Mesendoderm (in vitro differentiated cells): ENCODE measurements at places on chromosomes 13 and 19.
A peak's percentile ranks its signal among the peaks of the same experiment; 100 is the strongest.

GRCh38 chr13:112837371-112838037, 131.5 kb upstream of the MCF2L start:
- DNase-seq: no peak

DNA sequence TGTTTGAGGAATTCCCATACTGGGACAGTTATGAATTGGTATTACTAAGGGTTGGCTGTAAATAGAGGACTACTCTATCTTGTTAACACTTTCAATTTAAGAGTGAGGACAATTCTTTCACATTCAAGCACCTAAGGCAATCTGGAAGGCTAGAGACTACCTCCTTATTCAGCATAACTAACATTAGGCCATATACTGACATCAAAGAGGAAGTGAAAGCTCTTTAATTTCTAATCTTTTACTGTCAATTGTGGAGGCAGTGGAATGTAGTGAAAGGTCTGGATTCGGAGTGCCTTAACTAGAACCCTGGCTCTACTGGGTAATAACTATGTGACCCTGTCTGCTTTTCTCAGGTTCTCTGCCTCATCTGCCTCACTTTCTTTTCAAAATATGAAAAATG, 134.0 kb downstream of the UFM1 start:
- DNase-seq: no peak

DNA sequence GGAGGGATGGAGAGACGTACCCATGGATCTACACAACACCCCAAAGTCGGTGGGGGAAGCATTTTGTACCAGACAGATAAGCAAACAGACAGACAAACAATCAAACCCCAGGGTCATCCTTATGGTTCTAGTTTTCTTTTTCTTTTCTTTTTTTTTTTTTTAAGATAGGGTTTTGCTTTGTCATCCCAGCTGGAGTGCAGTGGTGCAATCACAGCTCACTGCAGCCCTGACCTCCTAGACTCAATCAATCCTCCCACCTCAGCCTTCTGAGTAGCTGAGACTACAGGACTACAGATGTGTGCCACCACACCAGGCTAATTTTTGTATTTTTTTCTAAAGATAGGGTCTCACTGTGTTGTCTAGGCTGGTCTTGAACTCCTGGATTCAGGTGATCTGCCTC, 17.9 kb upstream of the FBL start:
- DNase-seq: no peak

- DNase-seq: no peak
Observed at GRCh38 chr13:31485183-31485582, 254.1 kb upstream of the RXFP2 start.

DNA sequence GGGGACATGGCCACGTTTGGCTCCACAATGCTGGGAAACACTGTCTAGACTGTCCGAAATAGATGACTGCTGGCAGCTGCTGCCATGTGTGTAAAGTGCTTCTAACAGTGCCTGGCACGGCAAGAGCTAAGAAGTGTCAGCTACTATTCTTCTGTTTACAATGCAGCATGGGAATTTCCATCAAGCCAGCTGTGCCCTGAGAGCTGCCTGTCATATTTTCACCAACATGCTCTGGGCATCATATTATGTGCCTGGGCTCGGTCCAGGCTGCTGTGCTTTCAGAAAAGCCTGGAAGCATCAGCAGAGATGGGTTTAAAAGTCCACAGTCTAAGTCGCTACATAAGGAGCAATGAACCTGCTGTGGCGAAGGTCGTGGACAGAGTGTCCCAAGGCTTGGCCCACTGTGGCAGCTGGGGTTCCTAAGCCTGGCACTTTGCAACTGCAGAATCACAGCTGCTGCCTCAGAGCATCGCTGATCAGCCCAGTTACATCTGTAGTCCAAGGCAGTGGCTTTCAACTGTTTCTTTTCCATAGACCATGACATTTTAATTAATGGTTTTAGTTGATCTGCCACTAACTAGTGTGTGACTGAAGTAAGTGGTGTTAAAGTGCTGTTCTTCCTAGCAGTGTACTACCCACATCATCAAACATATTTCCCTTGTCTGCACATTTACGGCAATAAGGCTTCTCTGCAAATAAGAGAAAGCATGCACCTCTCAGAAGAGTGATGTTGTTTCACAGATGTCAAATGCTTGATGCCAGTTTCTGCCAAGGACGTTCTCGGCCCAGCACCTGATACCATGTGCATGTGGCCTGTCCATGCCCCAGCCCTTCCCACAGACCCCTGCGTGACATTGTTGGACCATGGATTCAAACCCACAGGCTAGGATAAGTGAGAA, 95.7 kb upstream of the C1QTNF9B start:
- no peak for DNase-seq

- DNase-seq: no peak
Observed at GRCh38 chr19:45098521-45099466, 5.8 kb downstream of the PPP1R37 start.

DNA sequence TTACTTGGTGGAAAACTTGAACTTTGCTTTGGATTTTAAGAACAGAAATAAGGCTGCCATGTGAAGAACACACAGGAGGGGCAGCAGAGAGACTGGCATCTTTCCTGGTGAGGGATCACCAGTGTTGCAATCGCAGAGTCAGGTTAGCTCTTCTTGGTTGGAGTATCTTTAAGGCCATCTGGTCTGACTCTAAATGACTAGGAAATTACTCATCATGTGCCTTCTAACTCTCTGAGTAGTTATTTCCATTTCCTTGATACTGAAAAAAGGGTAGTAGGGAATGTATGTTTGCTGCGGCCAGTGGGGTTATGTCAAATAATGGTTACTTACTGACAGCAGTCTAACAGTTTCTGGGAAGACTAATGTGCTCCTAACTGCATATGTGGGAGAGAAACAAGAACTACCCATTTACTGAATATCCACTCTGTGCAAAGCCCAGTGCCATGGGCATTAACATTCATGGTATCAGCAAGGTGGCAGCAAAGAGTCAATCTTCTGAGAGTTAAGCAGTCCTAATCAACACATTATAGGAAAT, 122.1 kb downstream of the COG6 start:
- DNase-seq: peak; percentile 73

GRCh38 chr13:41465241-41465847, 8.0 kb downstream of the RGCC start:
- DNase-seq: no peak

DNA sequence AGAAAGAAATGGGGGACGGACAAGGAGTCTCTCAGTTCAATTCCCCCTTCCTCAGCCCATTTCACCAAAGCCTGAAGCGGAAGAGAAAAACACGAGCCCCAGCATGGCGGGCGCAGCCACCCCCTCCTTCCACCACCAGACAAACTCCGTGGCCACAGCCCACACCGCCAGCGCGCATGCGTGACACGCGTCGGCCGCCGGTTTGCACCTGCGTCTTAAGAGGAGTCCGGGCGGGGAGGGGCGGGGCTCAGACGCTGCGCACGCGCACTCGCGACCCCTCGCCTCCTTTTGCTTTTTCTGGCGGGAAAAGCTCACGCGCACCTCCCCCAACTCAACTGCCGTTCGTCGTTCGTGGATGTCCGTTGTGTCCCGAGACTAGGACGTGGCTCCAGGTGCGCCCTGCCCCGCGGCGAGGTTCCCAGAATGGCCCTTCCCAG, at the start of gene KASH5:
KASH5 (plus strand) TSS at position 314 of the 437 bp plus-strand sequence. CDS start 2,635 bp downstream, outside the sequence.
- DNase-seq: no peak

GRCh38 chr13:65336916-65337315, 1893.2 kb downstream of the PCDH9 start:
- DNase-seq: no peak

DNA sequence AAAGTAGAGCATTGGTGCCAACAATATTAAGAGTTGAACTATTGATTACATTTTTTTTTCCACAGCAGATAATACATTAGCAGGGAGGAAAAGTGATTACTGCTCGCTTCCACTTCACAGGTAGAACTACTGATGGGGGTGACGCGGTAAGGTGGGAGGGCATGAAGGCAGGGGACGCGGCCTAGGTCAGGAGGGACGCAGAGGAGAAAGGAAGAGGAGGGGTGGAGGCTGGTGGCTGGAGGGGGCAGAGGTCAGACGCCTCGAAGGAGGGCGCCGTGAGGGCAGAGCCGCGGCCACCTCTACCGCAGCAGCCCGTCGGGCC, 287 bp upstream of the B3GLCT start:
- no peak for DNase-seq

GRCh38 chr13:42525035-42525504, 48.9 kb upstream of the TNFSF11 start:
- no peak for DNase-seq

- peak; percentile 1 for DNase-seq
Observed at GRCh38 chr13:83980331-83980730, 98.1 kb upstream of the SLITRK1 start.

DNA sequence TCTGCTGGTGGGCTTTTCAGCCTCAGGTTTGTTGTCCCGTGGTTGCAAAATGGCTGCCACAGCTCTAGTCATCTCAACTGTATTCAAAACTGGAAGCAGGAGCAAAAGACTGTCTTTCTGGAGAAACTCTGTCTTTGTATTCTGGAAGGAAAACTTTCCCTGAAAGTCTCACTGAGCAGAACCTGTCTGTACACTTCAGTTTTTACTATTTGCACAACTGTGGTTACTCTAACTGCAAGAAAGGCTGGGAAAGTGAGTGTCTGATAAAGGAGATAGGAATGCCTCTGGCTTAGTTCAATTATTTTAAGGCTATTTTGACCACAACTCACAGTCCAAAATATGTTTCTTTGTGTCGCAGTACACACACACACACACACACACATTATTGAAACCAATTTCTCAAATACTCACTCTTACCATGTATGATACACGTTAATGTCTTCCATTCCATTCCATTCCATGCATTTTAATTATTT, 49.7 kb upstream of the EHD2 start:
- no peak for DNase-seq

- DNase-seq: no peak
Observed at GRCh38 chr19:47096721-47097120, 16.9 kb downstream of the ZC3H4 start.

DNA sequence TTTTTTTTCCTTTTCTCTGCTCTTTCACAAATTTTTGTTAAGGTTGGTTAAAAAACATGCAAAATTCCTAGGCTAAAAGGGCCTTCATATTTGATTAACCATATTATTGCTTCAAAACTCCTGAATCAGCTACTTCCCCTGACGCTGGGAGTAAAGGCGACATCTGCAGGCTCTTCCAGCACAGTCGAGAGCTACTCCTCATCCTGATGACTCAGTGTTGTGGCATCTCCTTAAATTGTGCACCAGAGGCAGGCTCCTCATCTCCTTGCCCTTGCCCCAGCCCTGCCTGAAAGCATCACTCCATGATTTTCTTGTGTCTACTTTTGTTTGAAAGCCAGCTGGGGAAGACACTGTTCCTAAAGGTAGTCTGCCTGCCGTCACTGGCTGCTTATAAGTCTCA, 24.5 kb upstream of the SOX1 start:
- DNase-seq: peak; percentile 77

GRCh38 chr13:105971312-105971711, 564.1 kb downstream of the EFNB2 start:
- peak; percentile 62 for DNase-seq

DNA sequence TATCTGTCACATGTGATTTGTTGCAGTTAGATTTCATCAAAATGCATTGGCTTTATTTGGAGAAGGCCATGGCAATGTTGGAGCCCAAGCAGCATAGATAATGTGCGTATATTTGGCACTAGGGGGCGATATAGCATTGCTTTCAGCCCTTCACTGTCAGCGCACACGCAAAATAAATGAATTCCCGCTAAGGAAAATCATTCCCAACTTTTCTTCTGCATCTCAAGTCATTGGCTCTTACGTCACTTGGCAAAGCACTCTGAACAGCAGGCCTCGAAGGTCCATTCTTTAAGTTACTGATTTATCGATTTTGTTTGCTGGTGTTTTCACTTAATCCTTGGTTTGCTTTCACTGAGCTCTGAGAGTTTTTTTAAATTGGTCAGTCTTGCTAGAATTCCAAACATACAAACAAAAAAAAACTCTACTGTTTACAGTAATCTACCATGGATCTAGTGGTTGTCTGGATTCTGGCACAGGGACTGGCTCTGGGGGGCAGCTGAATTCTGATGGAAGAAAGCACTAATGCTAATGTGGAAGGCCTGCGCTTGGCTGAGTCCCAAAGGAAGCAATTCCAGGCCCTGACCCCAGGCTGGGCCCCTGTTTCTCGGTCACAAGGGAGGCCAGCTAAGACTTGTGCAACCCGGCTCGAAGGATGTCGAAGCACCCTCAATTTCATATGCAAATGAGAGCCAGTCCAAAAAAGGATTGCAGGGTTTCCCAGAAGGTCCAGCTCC, 97.7 kb upstream of the IPO5 start:
- DNase-seq: peak; percentile 71

GRCh38 chr13:113756441-113757097, 2.5 kb upstream of the TMEM255B start:
- no peak for DNase-seq

DNA sequence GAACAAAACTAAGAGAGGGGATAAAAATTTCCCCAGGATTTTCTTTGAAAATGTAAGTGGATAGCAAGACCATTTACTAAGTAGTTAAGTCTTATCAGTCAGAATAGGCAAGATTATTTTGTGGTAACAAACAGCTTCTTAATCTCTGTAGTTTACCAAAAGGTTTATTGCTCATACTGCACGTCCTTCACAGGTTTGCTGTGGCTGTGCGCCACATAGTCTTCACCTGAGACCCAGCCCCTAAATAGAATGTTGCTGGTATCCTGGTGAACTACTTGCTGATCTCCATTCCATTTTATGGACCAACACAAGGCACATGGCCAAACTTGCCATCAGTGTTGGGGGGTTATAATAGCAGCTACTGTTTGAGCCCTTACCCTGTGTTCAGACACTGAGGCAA, 44.6 kb downstream of the FNDC3A start:
- no peak for DNase-seq

- DNase-seq: peak; percentile 64
Observed at GRCh38 chr13:27171244-27171826, at the start of gene USP12. Gene USP12 (minus strand): TSS chr13:27171811. CDS start chr13:27171639, 172 bp downstream.

DNA sequence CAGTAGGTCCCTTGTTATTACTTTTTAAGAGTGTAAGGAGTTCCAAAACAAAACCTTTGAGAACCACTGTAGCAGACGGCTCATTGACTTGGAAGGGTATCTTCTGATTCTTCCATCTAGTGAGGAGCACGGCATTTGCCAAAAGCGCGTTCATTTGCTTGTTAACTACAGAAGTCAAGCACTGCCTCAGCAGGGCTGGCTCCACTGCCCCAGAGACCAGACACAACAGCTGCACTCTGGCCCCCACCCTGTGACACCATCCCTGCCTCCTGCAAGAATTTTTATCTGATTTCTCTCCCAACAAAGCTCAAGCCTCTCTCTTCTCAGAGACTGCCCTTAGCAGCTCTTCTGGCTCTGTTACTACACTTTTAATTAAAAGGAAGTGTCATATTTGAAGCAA, 20.7 kb upstream of the XPO4 start:
- no peak for DNase-seq

GRCh38 chr19:7120499-7120898, 51.0 kb downstream of the ZNF557 start:
- no peak for DNase-seq
